ENCODE measurements at places on chromosomes 3 and 15. TPM values are rescaled to one million over a fixed set of nuclear protein-coding genes. Genes with fewer than 3 reads are reported as not detected.
A peak's percentile ranks its signal among the peaks of the same experiment; 100 is the strongest.

Gene SOX14
- not detected for total RNA-seq

DNA sequence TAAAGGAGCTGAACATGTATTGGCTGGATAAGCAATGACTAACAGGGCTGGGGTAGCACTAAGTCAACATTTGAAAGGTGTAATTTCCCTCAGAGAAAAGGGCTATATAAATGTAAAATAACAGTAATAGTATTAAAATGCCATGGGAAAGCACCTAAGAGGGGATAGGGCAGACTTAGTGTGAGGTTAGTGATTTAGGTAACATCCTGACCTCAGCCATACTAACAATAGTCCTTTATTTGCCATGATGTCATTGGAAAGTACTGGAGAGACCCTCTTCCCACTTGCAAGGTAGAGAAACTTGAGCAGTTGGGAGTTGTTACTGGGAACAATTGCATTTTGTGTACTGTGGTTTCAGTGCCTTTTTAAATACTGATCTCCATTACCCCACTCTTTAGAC, 103.4 kb downstream of the LSAMP start:
- no peaks in the 10 kb centered on the region for H3K36me3 ChIP-seq
- DNase-seq, result no peak
- H3K4me1 ChIP-seq, result no peaks in the 10 kb centered on the region
- no peak overlapping the region for H3K27ac ChIP-seq
- H3K27me3 ChIP-seq, result no peaks in the 10 kb centered on the region

GRCh38 chr3:187209491-187209890, 12.2 kb downstream of the RTP1 start:
- peaks cover 19% of the 10 kb centered on the region for H3K4me1 ChIP-seq
- no peak for DNase-seq
- H3K36me3 ChIP-seq, result no peaks in the 10 kb centered on the region
- H3K27me3 ChIP-seq, result no peaks in the 10 kb centered on the region
- peak overlapping the region; percentile 61 for H3K27ac ChIP-seq

Gene ZNF774
- 7.4 TPM for total RNA-seq

Gene HOMER2
- 2.3 TPM for total RNA-seq

GRCh38 chr3:68004091-68004490, 349.7 kb upstream of the SUCLG2 start:
- H3K36me3 ChIP-seq, result no peaks in the 10 kb centered on the region
- H3K27me3 ChIP-seq, result no peaks in the 10 kb centered on the region
- no peak overlapping the region for H3K27ac ChIP-seq
- H3K4me3 ChIP-seq, result no peak overlapping the region

DNA sequence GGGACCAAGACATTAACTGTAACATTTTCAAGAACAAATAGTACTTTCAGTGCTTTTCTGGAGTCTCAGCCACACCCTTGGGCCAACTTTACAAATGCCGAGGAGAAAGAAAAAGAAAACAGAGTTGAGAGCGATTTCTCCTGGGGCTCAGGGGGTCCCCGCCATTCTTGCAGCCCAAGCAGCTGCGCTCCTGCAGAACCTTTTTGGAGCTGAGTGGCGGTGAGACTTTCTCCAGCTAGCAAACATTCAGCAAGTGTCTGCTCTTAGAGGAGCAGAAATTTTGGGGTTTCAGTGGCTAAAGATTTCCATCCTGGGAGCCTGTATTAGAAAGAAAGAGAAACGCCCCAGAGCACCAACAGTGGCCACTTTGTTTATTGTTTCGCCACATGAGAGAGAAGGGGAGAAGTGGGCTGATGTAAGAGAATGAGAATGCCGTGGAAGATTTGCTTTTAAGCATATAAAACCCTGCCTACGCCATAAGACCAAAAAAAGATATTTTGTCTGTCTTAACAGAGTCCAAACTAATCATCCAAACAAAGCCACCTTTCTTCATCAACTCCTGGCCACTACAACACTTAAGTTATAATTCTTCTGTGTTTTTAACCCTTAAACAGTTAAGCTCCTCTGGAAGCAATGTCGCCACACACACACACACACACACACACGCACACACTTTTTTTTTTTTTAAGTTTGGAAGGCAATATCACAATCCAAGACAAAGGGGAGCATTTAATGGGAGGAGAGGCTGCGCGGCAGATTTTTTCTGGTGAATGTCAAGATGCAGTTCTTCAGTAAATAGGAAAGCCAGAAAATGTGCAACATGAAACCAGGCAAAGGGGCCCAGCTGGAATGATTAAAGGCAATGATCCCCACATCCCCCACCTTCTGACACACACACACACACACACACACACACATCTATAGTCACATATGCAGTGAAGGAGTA, 19.2 kb downstream of the EID1 start:
- no peak for DNase-seq
- peak overlapping the region; percentile 46 for H3K4me3 ChIP-seq
- no peaks in the 10 kb centered on the region for H3K27me3 ChIP-seq
- no peaks in the 10 kb centered on the region for H3K36me3 ChIP-seq
- no peak overlapping the region for H3K27ac ChIP-seq
- H3K4me1 ChIP-seq, result no peaks in the 10 kb centered on the region

DNA sequence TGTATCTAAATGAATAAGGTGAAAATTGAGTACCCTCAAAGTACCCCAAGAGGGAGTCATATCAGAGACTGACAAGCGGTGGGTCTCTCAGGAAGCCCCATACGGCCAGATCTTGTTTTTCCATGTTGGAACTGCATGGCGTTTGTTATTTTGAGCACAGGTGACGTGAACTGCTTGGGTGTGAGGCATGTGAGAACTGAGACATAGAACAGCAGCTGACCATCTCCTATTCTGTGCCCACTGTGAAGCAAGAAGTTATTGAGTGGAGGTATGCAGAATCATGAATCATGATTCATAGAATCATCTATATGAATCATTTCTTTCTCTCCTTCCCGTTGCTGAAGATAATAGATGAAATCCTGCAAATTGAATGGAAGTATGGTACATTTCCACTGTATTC, 4.6 kb downstream of the VPS8 start:
- no peak overlapping the region for H3K4me3 ChIP-seq
- no peaks in the 10 kb centered on the region for H3K4me1 ChIP-seq
- no peak for DNase-seq
- no peaks in the 10 kb centered on the region for H3K36me3 ChIP-seq

Gene TMC3
- total RNA-seq, result not detected

DNA sequence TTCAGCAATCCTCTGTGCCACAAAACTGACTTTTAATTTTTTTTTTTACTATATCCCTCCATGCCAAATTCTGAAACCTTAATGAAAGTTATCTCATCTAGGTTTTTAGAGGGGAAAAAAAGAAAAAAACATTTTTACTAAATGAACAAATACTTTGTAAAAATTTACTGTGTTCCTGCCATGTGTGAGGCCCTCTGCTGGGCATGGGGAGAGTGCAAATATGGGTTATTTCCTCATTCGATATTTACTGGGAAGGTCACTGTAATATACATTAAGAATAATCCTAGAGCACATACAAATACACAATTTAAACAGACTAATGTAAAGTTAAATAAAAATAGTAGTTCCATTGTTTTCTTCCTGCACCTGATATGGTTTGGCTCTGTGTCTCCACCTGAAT, 215.0 kb downstream of the GRM7 start:
- H3K27me3 ChIP-seq, result no peaks in the 10 kb centered on the region
- no peak overlapping the region for H3K27ac ChIP-seq
- no peaks in the 10 kb centered on the region for H3K4me1 ChIP-seq
- no peak overlapping the region for H3K4me3 ChIP-seq
- no peaks in the 10 kb centered on the region for H3K36me3 ChIP-seq

- no peak for DNase-seq
- no peak overlapping the region for H3K4me3 ChIP-seq
- H3K27me3 ChIP-seq, result no peaks in the 10 kb centered on the region
- no peak overlapping the region for H3K27ac ChIP-seq
- H3K36me3 ChIP-seq, result no peaks in the 10 kb centered on the region
Measured at GRCh38 chr3:101979033-101979432, 129.7 kb downstream of the NFKBIZ start.

Gene LMLN
- 6.4 TPM for total RNA-seq

GRCh38 chr3:32577581-32578556, 7.2 kb upstream of the DYNC1LI1 start:
- H3K4me1 ChIP-seq, result no peaks in the 10 kb centered on the region
- no peaks in the 10 kb centered on the region for H3K36me3 ChIP-seq
- DNase-seq, result no peak
- H3K27me3 ChIP-seq, result no peaks in the 10 kb centered on the region

GRCh38 chr3:11076711-11077110, 77.6 kb upstream of the HRH1 start:
- no peaks in the 10 kb centered on the region for H3K4me1 ChIP-seq
- no peak overlapping the region for H3K4me3 ChIP-seq
- H3K36me3 ChIP-seq, result no peaks in the 10 kb centered on the region
